Retinal pigment epithelial cell (primary cell): ENCODE measurements at places on chromosomes 12 and 14.
A peak's percentile ranks its signal among the peaks of the same experiment; 100 is the strongest.

GRCh38 chr12:94309373-94309772, 150.3 kb downstream of the CEP83 start:
- no peak for DNase-seq

GRCh38 chr12:128474916-128475315, 207.9 kb downstream of the TMEM132C start:
- no peak for DNase-seq

GRCh38 chr12:99302874-99303273, 344.7 kb upstream of the GARIN6 start:
- DNase-seq: peak; percentile 15

DNA sequence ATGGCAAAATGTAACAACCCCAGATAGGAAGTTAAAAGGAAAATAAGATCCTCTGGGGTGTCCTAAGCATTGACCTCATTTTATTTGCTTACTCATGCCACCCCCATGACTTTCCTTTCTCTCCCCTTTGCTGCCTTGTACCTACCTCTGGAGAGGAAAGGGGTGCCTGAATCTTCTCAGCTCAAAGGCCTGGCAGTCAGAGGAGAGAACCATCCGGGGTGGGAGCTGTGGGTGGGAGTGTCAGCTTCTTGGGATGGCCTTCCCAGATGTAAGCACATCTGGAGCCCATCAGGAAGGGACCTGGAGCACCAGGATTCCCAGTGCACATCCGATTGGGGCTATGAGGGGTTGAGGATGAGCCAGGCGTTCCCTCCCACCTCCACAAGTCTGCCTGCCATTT, 5.2 kb upstream of the ITGA5 start:
- DNase-seq: no peak

DNA sequence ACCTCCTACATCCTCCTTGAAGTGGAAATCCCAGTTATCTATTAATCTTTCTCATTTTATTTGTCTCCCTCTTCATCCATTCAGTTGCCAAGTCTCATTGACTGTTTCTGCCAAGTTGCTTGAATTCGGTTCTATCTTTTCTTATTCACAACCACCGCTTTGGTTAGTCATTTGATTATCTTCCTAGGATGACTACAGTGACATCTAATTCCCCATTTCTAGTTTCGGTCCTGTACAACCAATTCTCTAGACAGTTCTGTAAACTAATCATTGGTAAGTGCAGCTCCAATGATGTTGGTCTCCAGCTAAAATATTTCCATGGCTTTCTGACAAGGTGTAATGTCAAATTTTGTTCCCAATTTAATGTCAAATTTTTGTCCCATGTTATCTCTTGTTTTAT, 220.1 kb downstream of the ADAMTS20 start:
- DNase-seq: no peak

DNA sequence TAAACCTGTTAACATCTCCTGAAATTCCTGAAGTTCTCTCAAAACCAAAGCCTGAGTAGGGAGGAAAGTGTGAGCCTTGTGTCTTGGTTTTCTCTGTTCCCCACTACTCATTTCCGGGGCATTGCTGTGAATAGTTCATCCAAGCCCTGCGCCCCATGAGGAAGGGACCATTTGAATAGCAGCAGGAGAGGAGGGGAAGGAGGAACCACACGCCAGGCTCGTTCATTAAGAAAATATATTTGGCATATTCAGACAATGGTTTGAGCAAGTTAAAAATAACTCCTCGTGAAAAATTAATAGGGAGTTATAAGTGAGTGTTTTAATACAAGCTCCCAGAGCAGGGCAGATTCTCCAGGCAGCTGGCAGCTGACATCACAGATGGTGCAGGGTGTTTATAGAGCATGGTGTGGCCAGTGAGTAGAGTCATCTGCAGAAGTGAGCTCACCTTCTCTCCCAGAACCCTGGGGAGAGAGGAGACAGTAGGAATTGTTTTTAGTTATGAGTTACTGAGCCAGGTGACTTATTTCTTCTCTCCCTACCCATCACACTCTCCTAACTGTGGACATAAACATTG, 29.5 kb upstream of the CISTR start:
- no peak for DNase-seq

GRCh38 chr12:3335078-3335487, 155.9 kb upstream of the PRMT8 start:
- no peak for DNase-seq

GRCh38 chr14:20807304-20808161, 4.9 kb upstream of the RNASE1 start:
- DNase-seq: no peak

DNA sequence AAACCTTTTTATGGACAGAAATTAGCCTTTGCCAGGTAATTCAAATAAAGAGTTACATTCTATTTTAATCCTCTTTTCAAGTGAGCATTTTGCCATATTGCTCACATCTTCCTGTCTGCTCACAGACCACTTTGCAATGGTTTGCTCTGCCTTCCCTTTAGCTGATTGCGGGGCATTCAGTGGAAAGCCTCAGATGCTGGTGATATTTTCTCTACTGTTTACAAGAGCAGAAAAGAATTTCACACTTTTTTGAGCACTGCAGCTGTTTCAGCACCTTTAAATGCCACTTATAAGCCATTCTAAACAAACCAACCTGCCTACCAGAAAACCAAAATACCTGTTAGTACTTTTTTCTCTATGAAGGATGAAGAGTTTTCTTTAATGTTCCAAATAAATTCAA, 195.7 kb upstream of the LRIG3 start:
- DNase-seq: no peak

GRCh38 chr14:24888532-24888931, 161.4 kb downstream of the STXBP6 start:
- DNase-seq: no peak

GRCh38 chr14:80404413-80404812, 193.1 kb upstream of the DIO2 start:
- DNase-seq: no peak

GRCh38 chr12:42172441-42173210, 28.0 kb upstream of the GXYLT1 start:
- DNase-seq: no peak

GRCh38 chr12:124829008-124829707, 34.5 kb downstream of the SCARB1 start:
- no peak for DNase-seq

- DNase-seq: no peak
Observed at GRCh38 chr12:84756961-84757360, 155.6 kb downstream of the SLC6A15 start.

- DNase-seq: no peak
Observed at GRCh38 chr12:107108995-107109508, 15.7 kb upstream of the CRY1 start.

DNA sequence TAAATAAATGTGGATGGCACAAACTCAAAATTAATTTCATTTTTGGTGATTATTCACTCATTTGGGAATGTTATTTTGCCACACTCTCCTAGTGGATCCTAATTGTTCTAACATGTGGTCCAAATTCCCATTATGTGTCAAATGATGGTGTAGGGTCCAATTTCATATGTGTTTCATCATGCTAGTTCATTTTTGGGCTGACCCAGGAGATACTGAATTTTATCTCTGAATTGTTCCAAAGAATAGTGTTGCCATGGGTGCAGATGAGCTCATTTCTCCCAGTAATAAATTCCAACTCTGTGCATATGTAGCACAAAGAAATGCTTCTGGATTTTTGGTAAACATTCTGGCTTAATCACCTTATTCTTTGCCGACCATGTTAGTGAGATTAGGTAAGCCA, 23.5 kb upstream of the SEL1L start:
- no peak for DNase-seq

GRCh38 chr12:30691122-30691879, 4.4 kb downstream of the IPO8 start:
- DNase-seq: no peak

DNA sequence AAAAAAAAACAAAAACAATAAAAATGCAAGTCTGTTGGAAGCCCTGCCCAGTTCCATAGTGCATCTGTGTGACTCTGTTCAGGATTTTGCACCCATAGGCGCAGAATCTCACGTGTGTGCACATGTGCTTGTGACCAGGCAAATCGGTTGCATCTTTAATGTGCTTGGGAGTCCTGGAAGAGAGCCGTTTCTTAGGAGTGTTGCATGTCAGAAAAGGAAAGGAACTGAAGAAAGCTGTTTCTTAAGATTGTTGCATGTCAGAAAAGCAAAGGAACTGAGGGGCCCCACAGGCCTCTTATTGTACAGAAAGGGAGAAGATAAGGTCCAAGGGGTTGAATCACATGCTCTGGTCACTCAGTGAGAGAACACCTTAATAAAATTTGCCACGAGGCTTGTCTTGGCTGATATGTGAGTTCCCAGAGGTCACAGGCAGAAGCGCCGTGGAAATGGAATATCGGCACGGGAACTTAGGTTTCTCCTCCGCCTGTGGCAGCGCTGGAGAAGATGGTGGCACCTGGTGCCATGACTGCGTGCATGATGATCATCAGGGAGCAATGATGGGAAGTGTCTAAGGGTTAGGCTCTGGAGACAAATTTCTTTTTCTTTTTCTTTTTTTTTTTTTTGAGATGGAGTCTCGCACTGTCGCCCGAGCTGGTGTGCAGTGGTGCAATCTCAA, 90.0 kb downstream of the LRRC74A start:
- no peak for DNase-seq

DNA sequence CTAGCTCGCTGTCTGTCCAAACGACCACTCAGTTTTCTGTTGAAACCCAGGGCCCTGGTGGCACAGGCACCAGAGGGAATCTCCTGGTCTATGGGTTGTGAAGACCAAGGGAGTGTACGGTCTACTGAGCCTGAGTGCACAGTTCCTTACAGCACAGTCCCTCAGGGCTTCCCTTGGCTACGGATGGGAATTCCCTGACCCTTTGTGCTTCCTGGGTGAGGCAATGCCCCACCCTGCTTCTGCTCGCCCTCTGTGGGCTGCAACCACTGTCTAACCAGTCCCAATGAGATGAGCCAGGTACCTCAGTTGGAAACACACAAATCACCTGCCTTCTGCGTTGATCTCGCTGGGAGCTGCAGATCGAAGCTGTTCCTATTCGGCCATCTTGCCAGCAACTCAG, 22.6 kb downstream of the GPHN start:
- no peak for DNase-seq

- DNase-seq: no peak
Observed at GRCh38 chr14:30587141-30587540, 28.2 kb downstream of the G2E3 start.

DNA sequence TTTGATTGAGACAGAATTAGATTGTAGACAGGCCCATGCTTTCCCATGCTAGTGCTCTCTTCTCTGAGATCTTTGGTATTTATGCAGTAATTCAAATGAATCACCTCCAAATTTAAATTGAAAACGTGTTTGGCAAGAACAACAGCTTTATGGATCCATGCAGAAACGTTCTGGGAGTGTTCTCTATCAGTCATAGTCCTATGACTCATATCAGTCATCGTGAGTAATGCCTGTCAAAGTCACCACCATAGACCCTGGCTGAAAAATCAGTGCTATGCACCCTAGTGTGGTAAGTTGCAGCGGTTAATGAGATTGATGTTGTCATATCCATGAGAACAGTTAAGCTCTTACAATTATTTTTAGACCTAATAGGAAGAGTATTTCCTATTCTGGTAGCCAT, 90.1 kb upstream of the FOXG1 start:
- peak; percentile 62 for DNase-seq
